GM04504 (cell line): ENCODE measurements at places on chromosomes 6 and 20.

GRCh38 chr6:145883263-145883662 lies 68.7 kb upstream of the FBXO30 start:
- DNase-seq, result no peak

GRCh38 chr6:19827247-19827646 lies 9.9 kb upstream of the ID4 start:
- DNase-seq, result no peak

GRCh38 chr6:148470606-148471465 lies 128.2 kb downstream of the SASH1 start:
- DNase-seq, result no peak

- no peak for DNase-seq
Measured at GRCh38 chr20:52830598-52830997, 141.6 kb upstream of the TSHZ2 start.

- no peak for DNase-seq
Measured at GRCh38 chr6:138129190-138129589, 22.0 kb upstream of the PERP start.

DNA sequence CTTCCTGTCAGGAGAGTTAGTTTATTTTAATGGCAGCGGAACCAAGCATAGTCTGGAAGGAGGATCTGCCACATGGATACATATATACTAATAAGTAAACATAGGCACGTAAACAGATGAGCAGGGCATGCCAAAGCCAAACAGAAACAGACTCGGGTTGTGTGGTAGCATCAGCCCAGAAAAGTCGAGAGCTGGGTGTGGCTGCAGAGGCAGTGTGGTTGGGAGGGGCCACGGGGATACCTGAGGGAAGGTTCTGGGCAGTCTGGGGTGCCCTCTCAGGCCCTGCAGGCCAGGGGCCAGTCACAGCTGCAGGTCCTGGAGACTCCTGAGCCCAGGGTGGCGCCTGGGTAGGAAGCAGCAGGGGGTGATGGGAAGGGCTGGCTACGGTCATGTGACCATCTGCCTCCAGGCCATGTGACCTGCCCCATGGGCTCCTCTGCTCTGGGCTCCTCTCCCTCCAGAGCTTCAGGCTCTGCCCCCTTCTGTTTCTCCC lies 42.8 kb upstream of the MRPS10 start:
- DNase-seq, result no peak
